ENCODE measurements at places on chromosomes 5 and 9.

DNA sequence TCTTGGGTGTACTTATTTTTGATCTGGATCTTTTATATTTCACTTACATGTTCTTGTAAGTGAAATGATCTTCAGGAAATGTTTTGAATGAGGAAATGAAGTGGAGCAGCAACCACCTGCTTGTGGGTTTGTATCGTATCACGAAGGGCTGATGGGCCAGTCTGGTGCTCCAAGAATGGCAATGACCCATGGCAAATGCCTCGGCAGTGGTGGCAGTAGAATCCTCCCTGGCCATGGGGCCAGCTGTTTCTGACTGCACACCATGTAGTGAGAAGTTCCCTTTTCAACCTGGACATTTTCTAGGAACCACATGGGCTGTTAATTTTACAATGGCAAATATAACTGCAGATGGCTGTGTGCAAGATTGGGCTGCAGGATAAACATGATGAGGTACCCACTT lies 29.9 kb downstream of the MAT2B start:
- no peak for DNase-seq

- DNase-seq: no peak
Observed at GRCh38 chr9:87783180-87783579, 57.3 kb downstream of the CTSL start.

DNA sequence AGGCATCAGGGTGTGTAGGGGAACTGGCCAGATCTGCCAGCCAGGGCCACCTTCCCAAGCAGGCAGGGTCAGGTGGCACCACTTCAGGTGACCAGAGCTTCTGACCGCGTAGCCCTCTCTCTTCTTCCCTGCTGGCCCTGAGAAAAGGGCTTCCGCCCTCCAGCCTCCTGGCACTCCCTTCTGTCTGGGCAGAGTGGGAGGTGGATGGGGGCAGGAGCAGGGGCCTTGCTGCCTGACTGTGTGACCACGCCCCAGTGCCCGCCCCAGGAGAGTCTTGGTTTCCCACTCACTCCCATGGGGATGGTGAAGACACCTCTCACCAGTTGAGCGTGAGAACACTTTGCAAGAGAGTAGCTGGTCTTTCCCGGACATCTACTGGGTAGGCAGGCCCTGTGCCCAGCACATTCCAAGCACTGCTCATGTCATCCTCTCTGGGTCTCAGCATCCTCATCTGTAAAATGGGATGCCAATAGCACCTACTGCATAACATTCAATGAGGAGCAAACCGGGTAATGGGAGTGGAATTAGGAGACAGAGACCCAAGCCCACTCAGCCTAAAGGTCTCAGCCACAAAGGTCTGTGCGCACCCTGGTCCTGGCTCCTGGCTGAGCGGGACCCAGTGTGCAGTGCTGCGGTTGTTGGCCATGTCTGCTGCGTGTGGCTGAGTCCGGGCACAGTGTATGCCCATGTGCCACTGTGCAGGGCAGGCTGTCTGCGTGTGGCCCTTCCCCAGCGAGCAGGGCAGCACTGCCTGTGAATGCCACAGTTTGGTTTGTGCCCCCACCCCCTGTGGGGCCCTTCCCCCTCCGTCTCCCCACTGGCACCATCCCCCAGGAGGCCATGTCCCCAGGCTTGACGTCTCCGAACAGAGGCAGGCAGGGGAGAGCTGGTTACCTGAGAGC lies 179.1 kb upstream of the IER5L start:
- DNase-seq: no peak

GRCh38 chr5:68336200-68336599 lies 120.6 kb downstream of the PIK3R1 start:
- no peak for DNase-seq

DNA sequence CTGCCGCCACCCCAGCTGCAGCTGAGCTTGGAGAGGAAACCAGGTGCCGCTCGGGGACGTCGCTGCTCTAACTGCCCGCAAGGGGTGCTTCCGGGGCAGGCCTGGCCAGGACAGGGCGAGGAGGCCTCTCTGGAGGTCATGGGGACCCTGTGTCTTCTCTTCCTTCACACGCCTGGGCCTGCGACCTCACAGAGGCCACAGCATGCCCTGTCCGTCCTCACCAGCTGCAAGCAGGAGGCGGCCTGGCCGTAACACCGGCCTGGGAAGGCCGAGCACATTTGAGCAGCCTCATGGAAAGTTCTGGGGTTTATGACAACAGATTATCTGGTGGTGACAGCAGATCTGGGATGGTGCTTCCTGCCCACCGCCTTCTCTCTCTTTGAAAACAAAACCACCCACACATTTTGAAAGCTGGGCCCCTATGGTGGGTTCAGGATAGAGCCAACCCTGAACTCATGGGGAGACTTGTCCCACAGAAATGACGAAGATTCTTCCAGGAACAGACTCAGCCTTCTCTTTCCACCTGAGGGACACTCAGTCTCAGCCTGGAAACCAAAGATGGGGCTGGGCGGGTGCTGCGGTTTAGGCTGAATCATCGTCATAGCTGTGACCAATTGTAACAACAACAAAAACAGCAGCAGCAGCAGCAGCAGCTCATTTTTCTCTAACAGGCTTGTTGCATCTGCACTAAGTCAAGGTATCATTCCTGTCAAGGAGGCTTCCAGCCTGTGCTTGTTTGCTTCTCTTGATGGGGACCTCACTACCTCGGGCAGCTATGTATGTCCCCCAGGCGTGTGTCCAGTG lies 99.6 kb upstream of the RAPGEF1 start:
- DNase-seq: peak; percentile 48

GRCh38 chr9:131146186-131146585 lies 20.8 kb downstream of the NUP214 start:
- DNase-seq: no peak

DNA sequence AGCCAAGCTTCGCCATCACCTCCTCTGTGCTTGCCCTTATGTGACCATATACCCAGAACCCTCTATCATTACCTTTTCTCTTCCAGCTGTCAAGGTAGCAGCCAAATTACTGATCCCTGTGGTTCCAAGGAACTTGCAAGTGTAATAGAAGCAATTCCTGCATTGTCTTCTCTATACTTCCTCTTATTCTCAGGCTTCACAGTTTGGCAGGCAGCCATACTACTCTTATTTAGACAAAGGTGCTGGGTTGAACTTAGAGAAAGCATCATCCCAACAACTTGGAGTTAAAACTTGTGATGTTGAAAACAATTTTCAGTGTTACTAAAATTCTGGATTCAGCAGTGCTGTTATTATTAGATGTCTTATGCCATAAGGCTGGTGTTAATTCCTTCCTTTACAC lies 93.2 kb downstream of the NLN start:
- no peak for DNase-seq

DNA sequence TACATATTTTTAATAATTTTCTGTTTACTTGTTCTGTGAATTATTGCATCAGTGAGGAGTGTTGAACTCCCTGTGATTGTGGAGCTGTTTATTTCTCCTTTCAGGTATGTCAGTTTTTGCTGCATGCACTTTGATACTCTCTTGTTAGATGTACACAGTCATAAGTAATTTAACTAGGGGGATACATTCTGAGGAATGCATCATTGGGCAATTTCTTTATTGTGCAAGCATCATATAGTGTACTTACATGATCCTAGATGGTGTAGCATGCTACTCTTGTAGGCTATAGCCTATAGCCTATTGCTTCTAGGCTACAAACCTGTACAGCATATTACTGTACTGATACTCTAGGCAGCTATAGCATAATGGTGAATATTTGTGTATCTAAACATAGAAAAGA lies 9.5 kb downstream of the DENND4C start:
- DNase-seq: no peak

- no peak for DNase-seq
Observed at GRCh38 chr5:96285823-96286222, 147.2 kb downstream of the PCSK1 start.

- no peak for DNase-seq
Observed at GRCh38 chr9:7104625-7105024, 346.9 kb downstream of the KDM4C start.

GRCh38 chr5:45383985-45384384 lies 312.2 kb downstream of the HCN1 start:
- DNase-seq: no peak

GRCh38 chr5:74421377-74421776 lies 219.2 kb downstream of the ENC1 start:
- DNase-seq: no peak

GRCh38 chr9:114178076-114178475 lies 22.7 kb downstream of the COL27A1 start:
- no peak for DNase-seq

GRCh38 chr9:116604251-116604650 lies 82.9 kb upstream of the TRIM32 start:
- no peak for DNase-seq

GRCh38 chr5:125413496-125414274 lies 667.2 kb upstream of the ZNF608 start:
- DNase-seq: no peak

- no peak for DNase-seq
Observed at GRCh38 chr5:142000704-142001484, 11.9 kb downstream of the GNPDA1 start.

GRCh38 chr9:128115187-128116103 lies 12.1 kb downstream of the PTGES2 start:
- no peak for DNase-seq

GRCh38 chr9:86064220-86064619 lies 35.1 kb downstream of the GOLM1 start:
- DNase-seq: no peak

- DNase-seq: no peak
Observed at GRCh38 chr5:174317256-174317894, 271.9 kb downstream of the NSG2 start.
